MCF 10A (cell line): ENCODE measurements at places on chromosomes 5 and 9.

GRCh38 chr9:72933730-72934665 is 18.9 kb downstream of the ALDH1A1 start:
- peaks cover 46% of the 10 kb centered on the region for H3K27me3 ChIP-seq
- H3K27ac ChIP-seq: no peak overlapping the region
- no peaks in the 10 kb centered on the region for H3K4me1 ChIP-seq
- DNase-seq: no peak

GRCh38 chr5:179526978-179527377 is 23.4 kb upstream of the RUFY1 start:
- peaks cover 7% of the 10 kb centered on the region for H3K36me3 ChIP-seq
- no peak overlapping the region for H3K27ac ChIP-seq
- no peaks in the 10 kb centered on the region for H3K4me1 ChIP-seq
- no peak overlapping the region for H3K4me3 ChIP-seq

- H3K36me3 ChIP-seq: no peaks in the 10 kb centered on the region
- H3K27ac ChIP-seq: no peak overlapping the region
- peaks cover 19% of the 10 kb centered on the region for H3K4me1 ChIP-seq
- peaks cover 30% of the 10 kb centered on the region for H3K27me3 ChIP-seq
Observed at GRCh38 chr9:113148781-113149510, 1.9 kb upstream of the SLC31A2 start.

DNA sequence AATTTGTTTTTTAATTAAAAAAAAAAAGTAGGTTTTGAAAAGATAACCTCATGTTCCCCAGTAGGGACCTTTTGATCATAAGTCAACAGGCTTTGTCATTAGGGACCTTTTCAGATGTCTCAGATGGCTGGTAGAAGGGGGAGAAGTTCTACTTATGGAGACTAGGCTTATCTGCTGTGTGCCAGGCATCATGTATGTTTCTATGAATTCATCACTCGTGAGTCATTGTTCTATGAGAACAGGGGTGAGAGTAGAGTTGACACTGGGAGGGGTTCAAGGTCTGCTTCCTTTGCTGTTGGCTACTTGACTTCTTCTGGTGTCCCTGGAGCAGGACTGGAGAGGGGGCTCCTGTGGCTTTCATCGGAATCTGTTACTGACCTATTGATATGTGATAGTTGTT is 138.8 kb downstream of the KDM4C start:
- peak; percentile 22 for DNase-seq
- H3K36me3 ChIP-seq: peaks cover 9% of the 10 kb centered on the region
- no peak overlapping the region for H3K4me3 ChIP-seq
- H3K4me1 ChIP-seq: peaks cover 11% of the 10 kb centered on the region
- H3K27me3 ChIP-seq: no peaks in the 10 kb centered on the region
- H3K27ac ChIP-seq: no peak overlapping the region

GRCh38 chr5:135715267-135716055 is 119.0 kb upstream of the SLC25A48 start:
- DNase-seq: no peak
- no peaks in the 10 kb centered on the region for H3K36me3 ChIP-seq
- H3K27me3 ChIP-seq: no peaks in the 10 kb centered on the region
- no peak overlapping the region for H3K27ac ChIP-seq

DNA sequence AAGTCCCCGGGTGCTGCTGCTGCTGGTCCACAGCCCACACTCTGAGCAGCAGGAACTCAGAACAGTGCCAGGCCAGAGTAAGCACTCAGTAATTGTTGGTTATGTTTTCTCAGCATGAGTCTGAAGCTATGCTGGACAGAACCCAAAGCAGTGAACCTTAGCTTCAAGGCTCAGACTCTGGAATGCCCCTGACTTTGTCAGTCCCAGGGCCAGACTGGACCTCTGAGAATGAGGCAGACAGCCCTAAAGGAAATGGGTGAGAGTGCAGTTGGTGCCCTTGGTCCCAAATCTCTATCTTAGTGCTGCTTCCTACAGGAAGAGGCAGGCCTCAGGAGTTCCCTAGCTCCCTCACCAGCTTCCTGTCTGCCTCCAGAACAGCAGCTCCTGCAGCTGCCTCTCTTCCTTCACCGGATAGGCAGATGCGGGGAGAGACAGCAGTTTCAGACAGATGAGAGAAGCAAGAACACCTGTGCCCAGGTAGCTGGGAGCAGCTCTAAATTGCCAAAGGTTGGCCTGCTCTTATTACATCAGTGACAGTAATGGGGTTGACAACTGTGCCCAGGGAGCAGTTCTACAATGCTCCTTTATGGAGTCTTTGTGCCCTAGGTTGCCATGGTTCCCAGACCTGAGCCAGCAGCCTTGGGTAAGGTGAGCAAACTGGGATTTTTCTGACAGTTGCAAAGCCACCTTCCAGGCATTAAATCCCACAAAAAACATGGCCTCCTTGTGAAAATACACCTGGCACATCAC is 82.2 kb upstream of the CXCL14 start:
- H3K27ac ChIP-seq: no peak overlapping the region
- no peak overlapping the region for H3K4me3 ChIP-seq
- H3K4me1 ChIP-seq: no peaks in the 10 kb centered on the region
- no peak for DNase-seq
- no peaks in the 10 kb centered on the region for H3K27me3 ChIP-seq

- H3K27me3 ChIP-seq: no peaks in the 10 kb centered on the region
- no peak overlapping the region for H3K27ac ChIP-seq
- DNase-seq: no peak
- no peak overlapping the region for H3K4me3 ChIP-seq
Observed at GRCh38 chr5:171569065-171569712, 149.7 kb downstream of the FGF18 start.

DNA sequence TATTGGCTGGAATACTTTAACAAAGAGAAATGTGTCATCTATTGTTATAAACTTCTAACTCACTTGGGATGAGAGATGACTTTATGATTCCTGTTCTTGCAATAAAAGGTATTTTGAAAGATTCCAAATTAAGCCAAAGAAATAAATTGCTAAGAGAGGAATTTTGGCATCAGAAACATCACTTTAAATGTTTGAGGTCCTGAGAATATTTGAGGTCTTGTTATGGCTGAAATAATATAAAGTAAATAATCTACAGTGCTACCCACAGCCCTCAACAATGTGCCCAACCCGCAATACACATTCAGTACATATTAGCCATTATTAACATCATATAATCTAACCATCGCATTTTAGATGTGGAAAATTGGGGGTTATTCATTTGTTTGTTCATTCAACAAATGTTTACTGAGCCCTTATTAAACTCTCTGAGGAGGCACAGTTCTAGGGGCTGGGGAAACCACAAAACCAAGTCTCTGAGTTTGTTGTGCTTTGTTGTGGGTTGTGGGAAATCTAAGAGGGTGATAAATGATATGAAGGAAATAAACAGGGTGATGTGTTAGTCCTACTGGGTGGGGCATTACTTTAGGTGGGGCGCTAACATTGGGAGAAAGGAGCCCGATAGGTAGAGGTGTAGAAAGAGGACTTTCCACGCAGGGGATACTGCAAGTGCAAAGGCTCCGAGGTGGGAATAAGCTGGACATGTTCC is 135.2 kb upstream of the CLINT1 start:
- no peaks in the 10 kb centered on the region for H3K27me3 ChIP-seq
- H3K27ac ChIP-seq: no peak overlapping the region
- peaks cover 6% of the 10 kb centered on the region for H3K36me3 ChIP-seq
- no peak overlapping the region for H3K4me3 ChIP-seq
- peaks cover 10% of the 10 kb centered on the region for H3K4me1 ChIP-seq
- no peak for DNase-seq

GRCh38 chr9:20319641-20320337 is 302.5 kb downstream of the MLLT3 start:
- peaks cover 41% of the 10 kb centered on the region for H3K4me1 ChIP-seq
- H3K36me3 ChIP-seq: no peaks in the 10 kb centered on the region
- DNase-seq: peak; percentile 53
- H3K27ac ChIP-seq: peak overlapping the region; percentile 50
- no peak overlapping the region for H3K4me3 ChIP-seq

DNA sequence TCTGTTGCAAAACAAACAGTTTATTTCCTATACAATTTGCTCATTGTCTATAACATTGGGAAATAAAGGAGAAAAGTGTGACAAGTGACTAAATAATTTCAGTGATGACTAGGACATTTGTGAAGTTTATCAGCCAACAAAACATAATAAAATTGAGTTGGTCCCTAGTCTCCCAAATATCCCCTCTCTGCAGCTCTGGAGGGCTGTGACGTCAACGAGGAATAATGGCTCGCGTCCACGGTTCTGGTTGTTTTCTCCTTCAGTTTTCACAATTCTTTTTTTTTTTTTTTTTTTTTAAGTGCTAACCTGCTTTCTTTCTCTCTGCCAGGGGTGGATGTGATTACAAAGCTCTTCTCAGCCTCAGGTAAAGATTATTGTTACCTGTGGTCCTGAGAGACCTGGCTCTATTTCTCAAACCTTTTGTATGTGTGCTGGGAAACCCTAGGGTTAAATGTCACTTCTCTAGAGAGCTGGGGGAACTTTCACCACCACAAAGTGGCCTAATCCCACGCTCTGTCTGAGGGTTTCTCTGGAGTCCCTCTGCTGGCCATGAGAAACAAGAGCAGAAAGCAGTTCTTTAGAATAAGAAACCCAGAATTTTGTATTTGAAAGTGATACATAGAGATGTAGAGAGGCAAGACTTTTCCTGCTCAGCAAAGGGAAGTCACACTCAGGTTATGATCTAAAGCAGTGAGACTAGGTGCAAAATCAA is 36.2 kb upstream of the ANKRD55 start:
- no peaks in the 10 kb centered on the region for H3K36me3 ChIP-seq
- H3K27me3 ChIP-seq: no peaks in the 10 kb centered on the region
- H3K4me1 ChIP-seq: peaks cover 5% of the 10 kb centered on the region
- no peak overlapping the region for H3K4me3 ChIP-seq
- no peak overlapping the region for H3K27ac ChIP-seq
- DNase-seq: peak; percentile 42

DNA sequence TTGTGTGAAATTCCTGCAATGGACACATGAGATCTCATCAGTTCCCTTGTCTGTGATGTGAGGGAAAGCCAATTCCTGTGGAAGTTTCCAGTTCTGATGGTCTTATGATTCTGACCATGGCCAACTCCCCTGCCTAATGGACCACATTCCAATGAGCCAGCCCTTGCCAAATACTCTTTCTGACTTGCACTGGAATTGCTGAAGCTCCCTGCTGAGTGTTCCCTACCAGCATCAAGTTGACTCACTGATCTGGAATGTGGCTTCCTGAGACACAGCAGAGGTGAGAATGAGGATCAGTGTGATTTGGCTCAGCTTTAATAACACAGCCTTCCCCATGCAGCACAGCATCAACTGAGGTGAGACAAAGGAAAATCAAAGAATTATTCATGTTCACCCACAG is 427.8 kb downstream of the KDM4C start:
- no peaks in the 10 kb centered on the region for H3K27me3 ChIP-seq
- H3K4me3 ChIP-seq: no peak overlapping the region
- DNase-seq: peak; percentile 94
- H3K36me3 ChIP-seq: peaks cover 11% of the 10 kb centered on the region
- H3K4me1 ChIP-seq: peaks cover 14% of the 10 kb centered on the region

- H3K36me3 ChIP-seq: no peaks in the 10 kb centered on the region
- no peaks in the 10 kb centered on the region for H3K4me1 ChIP-seq
- DNase-seq: no peak
Observed at GRCh38 chr5:174273325-174273724, 227.8 kb downstream of the NSG2 start.

DNA sequence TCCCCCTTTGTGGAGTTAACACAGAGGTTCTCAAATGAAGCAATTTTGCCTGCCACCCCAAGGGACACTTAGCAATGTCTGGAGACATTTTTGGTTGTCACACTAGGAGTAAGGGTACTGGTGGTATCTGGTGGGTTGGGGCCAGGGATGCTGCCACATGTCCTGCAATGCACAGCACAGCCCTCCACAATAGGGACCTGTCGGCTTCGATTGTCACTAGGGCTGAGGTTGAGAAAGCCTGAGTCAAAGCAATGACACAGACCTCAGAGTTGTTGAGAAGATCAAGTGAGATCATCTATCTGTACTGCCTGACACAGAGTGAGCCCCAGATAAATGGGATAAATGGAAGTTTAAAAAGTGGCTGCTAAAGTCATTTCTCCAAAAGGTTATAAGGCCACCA is 249.2 kb upstream of the KLF4 start:
- peaks cover 69% of the 10 kb centered on the region for H3K4me1 ChIP-seq
- peak; percentile 39 for DNase-seq
- no peaks in the 10 kb centered on the region for H3K36me3 ChIP-seq
- peak overlapping the region; percentile 38 for H3K4me3 ChIP-seq

- no peaks in the 10 kb centered on the region for H3K36me3 ChIP-seq
- no peak for DNase-seq
- no peak overlapping the region for H3K27ac ChIP-seq
- H3K27me3 ChIP-seq: no peaks in the 10 kb centered on the region
- no peaks in the 10 kb centered on the region for H3K4me1 ChIP-seq
Observed at GRCh38 chr9:119853126-119853525, 483.9 kb upstream of the BRINP1 start.

- H3K36me3 ChIP-seq: no peaks in the 10 kb centered on the region
- DNase-seq: no peak
- H3K27ac ChIP-seq: no peak within 1 kb of the TSS
- H3K4me1 ChIP-seq: no peaks in the 10 kb centered on the region
- H3K4me3 ChIP-seq: no peak within 1 kb of the TSS
Observed at GRCh38 chr9:14909961-14910805, at the start of gene FREM1. Gene FREM1, minus strand, starts transcription at chr9:14910428. Its CDS starts 41,451 bp downstream, at chr9:14868977.

DNA sequence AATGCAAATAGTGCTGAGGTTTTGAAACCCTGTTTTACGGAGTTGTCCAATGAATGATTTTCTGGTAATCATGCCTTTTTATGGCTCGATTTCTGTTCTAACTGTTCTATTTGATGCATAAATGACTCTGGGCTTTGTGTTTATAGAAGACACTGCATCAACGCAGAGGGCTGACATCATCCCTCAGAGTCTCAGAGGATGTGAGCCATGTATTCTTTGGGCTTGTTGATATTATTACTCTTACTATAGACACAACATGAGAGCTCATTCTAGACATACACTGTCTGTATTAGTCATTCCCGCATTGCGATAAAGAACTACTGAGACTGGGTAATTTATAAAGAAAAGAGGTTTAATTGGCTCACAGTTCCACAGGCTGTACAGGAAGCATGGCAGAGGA is 31.6 kb downstream of the CDH6 start:
- DNase-seq: no peak
- H3K4me3 ChIP-seq: no peak overlapping the region
- H3K4me1 ChIP-seq: no peaks in the 10 kb centered on the region
- no peaks in the 10 kb centered on the region for H3K36me3 ChIP-seq

GRCh38 chr9:79735023-79735779 is 163.4 kb downstream of the TLE4 start:
- no peak overlapping the region for H3K4me3 ChIP-seq
- no peak overlapping the region for H3K27ac ChIP-seq
- no peaks in the 10 kb centered on the region for H3K27me3 ChIP-seq
- DNase-seq: no peak
- H3K4me1 ChIP-seq: no peaks in the 10 kb centered on the region

DNA sequence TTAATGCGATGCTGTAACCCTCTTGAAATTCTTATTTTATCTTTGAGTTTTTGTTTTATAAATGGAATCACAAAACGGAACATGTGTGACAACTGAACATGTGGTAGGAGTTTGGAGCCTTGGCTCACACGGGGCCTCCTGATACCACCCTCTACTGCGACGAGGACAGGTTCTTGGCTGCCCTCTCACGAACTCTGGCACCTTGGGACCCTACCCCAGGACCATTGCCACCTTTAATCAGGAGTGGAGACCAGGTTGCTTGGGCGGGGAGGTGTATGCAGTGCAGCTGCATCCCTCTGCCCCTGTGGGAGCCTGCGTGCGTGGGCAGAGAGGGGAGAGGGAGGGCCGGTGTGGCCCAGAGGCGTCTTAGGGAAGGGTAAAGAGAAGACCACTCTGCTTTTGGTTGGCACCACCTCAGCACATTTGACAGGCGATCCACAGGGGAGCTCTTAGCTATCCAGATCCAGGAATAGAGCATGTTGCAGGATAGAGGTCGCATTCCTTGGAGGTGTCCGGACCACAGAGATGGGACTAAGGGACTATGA is 753.9 kb upstream of the PTPRD start:
- no peak overlapping the region for H3K4me3 ChIP-seq
- H3K27ac ChIP-seq: no peak overlapping the region
- no peaks in the 10 kb centered on the region for H3K36me3 ChIP-seq
- DNase-seq: no peak
- H3K27me3 ChIP-seq: peaks cover 16% of the 10 kb centered on the region
